ENCODE measurements at places on chromosomes 2 and 18.

DNA sequence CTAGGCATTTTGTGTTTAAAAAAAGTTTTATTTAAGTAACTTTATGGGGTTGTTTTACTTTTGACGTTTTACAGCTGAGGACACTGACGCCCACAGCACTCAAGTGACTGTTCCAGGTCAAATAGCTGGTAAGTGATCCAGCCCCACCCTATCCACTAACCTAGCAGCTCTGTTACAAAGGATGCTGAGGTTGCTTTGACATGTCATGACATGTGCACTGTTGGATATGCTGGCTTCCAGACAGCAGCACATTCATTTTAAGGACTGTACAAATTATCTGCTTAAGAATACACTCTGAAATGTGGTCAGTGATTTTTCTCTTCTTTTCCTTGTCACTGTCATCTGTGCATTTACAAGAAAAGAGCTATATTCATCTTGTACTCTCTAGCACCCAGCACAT lies 417.5 kb downstream of the ZEB2 start:
- DNase-seq, result peak; percentile 94

DNA sequence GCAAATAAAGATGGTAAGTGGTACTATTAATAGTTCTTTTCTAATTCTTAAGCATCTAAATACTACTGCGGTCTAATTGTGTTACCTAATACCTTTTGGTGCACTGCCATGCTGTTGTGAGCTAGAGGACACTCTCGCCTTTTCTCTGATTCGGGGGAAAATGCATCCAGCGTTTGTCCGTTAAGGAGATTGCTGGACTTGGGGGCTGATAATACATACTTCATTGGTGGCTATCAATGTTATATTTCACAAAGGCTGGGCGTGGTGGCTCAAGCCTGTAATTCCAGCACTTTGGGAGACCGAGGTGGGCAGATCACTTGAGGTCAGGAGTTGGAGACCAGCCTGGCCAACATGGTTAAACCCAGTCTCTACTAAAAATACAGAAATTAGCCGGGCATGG lies 141.7 kb upstream of the TWIST2 start:
- DNase-seq, result no peak

- no peak for DNase-seq
Measured at GRCh38 chr2:219706823-219707281, 79.4 kb downstream of the SLC4A3 start.

GRCh38 chr18:12998332-12999060 lies 7.3 kb downstream of the CEP192 start:
- no peak for DNase-seq

DNA sequence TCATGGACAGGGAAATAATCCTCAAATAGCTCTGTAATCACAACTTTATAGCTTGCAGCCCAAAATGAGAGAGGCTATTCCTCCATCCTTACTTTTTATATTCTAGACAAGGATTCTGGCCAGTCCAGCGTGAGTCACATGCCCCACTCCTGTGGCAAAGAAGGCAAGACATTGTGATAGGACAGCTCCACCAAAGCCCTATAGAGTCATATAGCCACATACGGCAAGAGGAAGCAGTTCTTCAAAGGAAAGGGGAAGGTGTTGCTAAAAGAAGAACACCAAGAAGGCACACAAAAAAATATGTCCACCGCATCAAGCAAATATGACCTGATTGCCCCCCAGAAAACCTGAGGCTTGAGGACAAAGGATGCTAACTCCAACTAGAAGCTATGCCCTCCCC lies 3.4 kb upstream of the GFPT1 start:
- DNase-seq, result no peak

DNA sequence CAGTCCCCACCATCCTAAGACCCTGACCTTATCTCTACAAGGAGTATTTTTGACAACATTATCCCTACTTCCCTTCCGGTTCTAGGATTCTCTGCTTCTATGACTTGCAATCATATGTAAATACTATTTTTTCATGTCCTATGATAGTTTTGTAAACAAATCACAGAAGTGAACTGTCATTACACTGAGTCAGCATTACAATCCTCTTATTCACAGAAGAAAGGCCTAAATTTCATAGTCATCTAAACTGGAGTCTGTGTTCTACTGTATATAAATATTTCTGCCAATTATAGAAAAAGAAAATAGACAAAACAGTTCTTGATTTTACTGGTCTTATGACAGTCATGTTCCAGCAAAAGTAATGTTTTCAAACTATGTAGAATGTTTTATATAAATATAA lies 265.1 kb downstream of the NCKAP5 start:
- DNase-seq, result peak; percentile 53

DNA sequence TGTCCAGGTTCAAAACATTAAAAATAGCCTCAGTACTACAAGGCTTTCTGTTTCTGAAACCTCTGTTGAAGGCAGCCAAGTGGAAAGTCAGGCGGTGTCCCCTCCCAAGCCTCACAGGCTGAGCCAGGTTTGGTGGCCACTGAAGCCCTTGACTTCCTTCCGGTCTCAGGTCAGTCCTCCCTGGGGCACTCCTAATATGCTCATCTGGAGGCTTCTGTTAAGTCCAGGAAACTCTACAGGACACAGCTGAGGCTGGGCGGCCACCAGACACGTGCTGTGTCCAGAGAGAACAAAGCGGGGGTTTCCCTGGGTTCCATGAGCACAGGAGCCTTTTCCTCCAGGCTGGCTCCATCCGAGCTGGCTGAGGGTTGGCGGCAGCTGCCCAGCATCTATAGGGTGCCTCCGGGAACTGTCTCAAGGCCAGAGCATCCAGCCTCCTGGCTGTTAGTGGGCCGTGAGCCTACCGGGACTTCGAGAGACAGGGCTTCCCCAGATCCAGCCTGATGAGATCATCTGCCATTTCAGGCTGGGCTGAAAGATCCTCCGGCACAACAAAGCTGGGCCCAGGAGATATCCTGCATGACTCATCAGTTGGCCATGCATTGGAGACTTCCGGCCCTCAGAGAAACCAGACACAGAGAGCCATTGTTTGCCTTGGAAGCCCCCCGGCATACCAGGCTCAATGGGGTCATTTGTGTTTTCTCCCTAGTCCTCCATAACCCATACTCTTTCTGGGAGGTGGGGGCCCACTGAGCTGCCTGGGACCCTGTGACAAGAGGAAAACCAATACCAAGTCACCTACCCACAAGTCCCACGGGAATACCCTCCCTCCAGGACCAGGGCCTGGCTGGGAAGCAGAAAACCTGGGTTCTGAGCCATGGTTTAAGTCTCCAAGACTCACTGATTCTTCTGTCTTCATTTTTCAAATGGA lies 71.7 kb downstream of the HS1BP3 start:
- peak; percentile 98 for DNase-seq

DNA sequence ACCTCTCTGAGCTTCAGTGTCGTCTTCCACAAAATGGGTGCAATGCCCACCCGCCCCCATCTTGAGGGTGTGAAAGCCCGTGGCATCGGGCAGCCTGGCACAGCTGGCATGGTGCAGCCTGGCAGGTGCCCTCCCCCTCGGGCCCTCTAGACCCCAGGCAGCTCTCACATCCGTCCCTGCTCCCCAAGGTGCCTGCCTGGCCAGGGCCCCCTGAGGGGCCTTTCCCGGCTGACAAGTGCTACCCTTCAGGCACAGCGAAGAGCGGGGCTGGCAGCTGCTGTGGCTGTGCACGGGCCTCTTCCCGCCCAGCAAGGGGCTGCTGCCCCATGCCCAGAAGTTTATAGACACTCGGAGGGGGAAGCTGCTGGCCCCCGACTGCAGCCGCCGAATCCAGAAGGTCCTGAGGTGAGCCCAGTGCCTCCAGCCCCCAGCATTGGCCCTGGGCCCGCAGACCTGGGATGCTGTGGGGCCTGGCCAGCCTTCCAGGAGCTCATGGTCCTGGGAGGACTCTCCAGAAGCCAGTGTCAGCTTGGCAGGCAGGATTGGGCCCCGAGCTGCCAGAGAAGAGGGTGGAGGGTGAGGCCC lies 13.9 kb upstream of the GPR17 start:
- no peak for DNase-seq

- DNase-seq, result no peak
Measured at GRCh38 chr2:225076125-225076524, 33.9 kb upstream of the DOCK10 start.

DNA sequence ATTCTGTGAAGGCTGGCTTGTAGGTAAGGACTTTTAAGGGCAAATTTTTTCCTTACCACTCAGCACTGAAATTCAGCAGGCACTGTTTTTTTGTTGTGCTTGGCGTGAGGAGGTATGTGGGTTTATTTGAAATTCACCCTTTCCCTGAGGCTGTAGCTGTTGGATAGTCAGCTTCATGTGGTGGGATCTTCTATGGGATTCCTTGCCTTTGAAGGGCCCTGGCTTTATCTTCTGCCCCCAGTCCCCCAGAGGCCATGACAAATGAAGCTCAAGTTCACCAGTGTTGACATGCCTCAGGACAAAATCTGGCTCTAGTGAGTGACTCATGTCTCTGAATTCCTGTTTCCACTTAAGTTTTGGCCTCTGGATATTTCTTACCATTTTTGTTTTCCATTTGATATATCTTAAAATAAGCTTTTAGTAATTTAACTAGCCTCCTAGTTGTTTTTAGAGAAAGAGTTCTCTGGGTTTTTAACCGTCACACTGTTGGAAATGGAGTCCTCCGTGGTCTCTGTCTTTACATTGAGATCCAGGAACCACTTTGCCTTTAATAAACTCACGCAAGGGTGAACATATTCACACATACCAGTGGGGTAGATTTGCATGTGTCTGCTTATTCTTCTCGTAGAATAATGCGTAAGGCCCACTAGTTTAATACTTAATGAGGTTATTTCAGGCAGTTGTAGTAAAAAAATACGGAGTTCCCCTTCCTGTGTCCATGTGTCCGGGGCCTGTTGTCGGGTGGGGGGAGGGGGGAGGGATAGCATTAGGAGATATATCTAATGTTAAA lies 211.1 kb upstream of the FAM98A start:
- no peak for DNase-seq

GRCh38 chr18:59208602-59209125 lies 11.3 kb upstream of the GRP start:
- peak; percentile 48 for DNase-seq

- no peak for DNase-seq
Measured at GRCh38 chr2:167966937-167967913, 280.2 kb downstream of the STK39 start.

GRCh38 chr18:57953883-57954282 lies 90.1 kb upstream of the NEDD4L start:
- DNase-seq, result no peak

- no peak for DNase-seq
Measured at GRCh38 chr18:8288472-8289195, 320.6 kb upstream of the RAB12 start.

DNA sequence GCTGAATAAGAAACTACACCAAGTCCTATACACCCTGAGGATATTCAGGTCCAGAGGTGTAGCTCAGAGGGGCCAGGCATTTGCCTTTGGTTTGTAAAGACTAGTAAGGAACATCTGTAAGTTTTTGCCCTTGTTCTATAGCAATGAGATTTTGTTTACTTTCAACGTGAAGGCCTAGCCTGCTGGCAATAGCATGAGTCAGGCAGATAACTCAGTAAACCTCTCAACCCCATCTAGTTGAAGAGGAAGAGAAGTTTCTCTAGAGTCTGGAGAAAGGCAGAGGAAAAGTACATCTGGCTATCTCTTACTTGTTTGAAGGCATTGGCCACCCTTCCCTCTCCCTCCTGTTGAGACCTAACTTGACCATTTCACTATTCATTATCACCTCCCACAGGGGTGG lies 70.3 kb upstream of the ZNF521 start:
- DNase-seq, result no peak

GRCh38 chr2:27980242-27980641 lies 89.7 kb downstream of the BABAM2 start:
- no peak for DNase-seq

GRCh38 chr2:171879865-171880264 lies 14.2 kb downstream of the SLC25A12 start:
- DNase-seq, result no peak

DNA sequence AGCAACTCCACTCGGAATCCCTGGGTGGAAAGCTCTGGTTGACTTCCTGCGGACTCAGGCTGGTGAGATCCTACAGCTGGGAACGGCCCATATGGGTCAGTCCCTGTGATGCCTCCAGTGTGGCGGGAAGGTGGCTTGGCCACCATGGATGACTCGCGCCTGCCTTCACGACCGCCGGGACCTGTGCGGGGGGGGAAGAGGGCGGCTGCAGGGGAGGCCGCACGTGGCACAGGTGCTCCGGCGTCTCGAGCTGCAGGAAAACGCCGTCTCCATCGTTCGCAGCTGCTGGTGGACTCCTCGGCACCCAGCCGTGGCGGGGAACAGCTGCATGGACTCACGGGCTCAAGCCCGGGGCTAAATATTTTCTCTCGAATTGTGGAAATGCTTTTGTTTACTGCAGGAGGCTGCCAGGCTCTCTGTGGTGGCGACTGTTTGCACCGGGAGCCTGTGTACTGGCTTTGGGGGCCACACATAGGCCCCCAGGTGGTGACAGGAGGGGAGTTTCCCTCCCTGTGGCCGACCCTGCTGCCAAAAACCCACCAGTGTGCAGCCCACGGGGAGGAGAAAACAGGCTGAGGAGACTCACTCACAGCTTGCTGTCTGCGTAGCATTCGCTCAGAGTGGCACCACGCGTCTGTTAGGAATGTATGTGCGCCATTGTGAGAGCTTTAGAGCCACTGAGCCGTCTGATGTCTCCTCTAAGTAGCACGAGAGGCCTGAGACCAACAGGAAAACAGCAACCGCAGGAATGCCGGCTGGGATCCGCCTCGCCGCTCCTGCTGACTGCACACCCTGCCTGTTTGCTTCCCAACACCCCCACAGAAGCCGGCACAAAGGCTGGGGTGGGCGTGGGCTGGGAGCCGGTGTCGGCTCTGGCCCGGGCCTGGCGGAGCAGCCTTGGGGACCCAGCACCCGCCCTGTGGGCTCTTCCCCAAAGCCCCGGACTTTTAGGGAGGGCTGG lies 89.2 kb downstream of the NFATC1 start:
- peak; percentile 37 for DNase-seq

GRCh38 chr18:58638441-58638840 lies 9.6 kb upstream of the ALPK2 start:
- DNase-seq, result no peak

- no peak for DNase-seq
Measured at GRCh38 chr18:38297910-38298309, 732.3 kb upstream of the CELF4 start.

DNA sequence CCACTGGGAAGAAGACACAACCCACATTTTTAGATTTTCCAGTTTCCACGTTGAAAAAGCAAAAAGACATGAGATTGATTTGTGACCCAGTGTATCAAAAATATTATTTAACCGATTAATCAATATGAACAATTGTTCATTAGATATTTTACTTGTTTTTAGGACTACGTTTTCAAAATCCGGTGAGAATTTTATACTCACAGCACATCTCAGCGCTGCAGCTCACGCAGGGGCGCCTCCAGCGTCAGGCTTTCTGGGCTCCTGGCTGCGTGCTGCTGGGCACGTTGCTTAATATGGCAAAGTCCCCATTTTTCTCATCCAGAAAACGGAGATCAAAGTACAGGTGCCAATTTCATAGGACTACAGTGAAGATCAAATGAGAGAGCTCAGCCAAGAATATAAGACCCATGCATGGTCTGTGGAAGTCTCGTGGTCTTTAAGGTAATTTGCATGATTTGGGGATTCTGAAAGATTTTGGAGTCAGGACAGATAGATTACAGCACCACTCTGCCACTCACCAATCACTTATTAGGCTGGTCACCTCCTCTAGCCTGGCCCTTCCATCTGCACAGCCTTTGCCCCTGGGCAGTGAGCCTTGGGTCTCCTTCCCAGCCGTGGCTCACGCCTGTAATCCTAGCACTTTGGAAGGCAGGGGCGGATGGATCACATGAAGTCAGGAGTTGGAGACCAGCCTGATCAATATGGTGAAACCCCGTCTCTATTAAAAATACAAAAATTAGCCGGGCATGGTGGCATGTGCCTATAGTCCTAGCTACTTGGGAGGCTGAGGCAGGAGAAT lies 36.2 kb downstream of the PTPN18 start:
- DNase-seq, result no peak

GRCh38 chr18:77037567-77037966 lies 95.0 kb downstream of the MBP start:
- DNase-seq, result no peak

- DNase-seq, result no peak
Measured at GRCh38 chr2:51807229-51807628, 775.3 kb upstream of the NRXN1 start.

Data from foreskin keratinocyte (primary cell).